ENCODE measurements at places on chromosomes 1 and 21.

- DNase-seq: no peak
These were observed 12.0 kb downstream of the COQ8A start for GRCh38 chr1:226952118-226952441.

DNA sequence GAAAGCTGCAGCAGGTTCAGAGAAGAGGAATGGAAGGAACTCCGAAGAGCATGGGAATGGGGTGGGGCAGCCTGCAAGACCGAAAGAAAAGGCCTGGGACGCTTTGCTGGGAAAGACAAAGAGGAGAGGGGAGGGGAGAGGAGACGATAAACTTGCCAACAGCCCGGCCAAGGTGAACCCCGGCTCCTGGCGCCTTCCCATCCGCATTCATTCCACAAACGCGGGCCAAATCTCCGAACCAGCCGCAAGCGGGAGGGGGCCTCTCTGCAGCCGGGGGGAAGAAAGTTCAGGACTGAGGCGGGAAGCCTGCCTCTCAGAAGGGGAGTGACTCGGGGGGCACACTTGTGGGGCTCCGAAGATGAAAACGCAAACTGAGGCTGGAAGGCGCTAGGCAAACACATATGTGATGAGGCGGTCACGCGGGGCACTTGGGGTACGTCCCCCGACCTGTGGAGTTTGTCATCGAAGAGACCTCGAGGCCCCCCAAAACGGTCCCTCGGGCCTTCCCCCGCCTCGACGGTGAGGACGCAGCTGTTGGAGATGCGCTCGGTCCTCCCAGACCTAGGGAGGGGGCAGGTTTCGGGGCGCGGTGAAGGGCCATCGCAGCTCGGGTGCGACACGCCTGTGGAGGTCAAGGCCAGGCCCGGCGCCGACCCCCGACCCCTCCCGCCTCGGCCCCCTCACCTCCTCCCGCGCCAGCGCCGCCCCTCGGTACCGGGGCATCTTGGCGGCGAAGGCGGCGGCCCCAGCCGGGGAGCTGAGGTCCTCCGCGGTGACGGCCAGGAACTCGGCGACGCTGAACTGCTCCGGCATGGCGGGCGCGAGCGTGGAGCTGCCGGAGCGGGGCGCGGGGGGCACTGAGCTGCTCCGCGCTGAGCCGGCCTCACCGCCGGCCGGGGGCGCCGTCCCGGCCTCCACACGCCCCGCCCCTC, at the start of gene ASAP3:
TSS of gene ASAP3 (minus strand) at position 859 of the 932 bp plus-strand sequence. CDS start at position 813, 46 bp downstream.
- no peak for DNase-seq

GRCh38 chr1:110242062-110242461, 31.9 kb downstream of the KCNC4 start:
- no peak for DNase-seq

GRCh38 chr1:94929351-94930217, 2.7 kb upstream of the CNN3 start:
- no peak for DNase-seq

GRCh38 chr1:245829826-245830225, 675.0 kb downstream of the KIF26B start:
- DNase-seq: no peak

- DNase-seq: no peak
These were observed 498.1 kb downstream of the LMO4 start for GRCh38 chr1:87826681-87827251.

DNA sequence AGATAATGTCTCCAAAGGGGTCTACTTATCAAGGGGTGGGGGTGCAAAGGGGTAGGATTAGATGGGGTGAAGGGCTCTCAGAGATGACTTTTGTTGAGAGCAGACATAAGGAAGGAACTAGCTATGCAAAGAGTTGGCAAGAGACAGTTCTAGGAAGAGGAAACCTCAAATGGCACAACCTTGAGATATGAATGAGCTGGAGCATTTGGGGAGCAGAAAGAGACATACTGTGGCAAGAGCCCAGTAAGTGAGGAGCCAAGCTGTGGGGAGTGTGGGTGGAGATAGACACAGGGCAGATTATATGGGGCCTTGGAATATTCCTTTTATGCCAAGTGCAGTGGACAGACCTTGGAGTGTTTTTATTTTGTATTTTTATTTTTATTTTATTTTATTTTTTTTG, 84.8 kb upstream of the BTG3 start:
- DNase-seq: no peak

GRCh38 chr1:7427605-7428300, 343.3 kb upstream of the VAMP3 start:
- no peak for DNase-seq

Data from thymus (tissue), 14 donors.